ENCODE measurements at places on chromosomes 7 and 10. TPM values are rescaled to one million over a fixed set of nuclear protein-coding genes. Genes with fewer than 3 reads are reported as not detected.

CPN1 gene
- total RNA-seq: 0.14 TPM

NPVF gene
- not detected for total RNA-seq

TMEM139 gene
- total RNA-seq: 16.2 TPM

TMEM270 gene
- not detected for total RNA-seq

AKR1C8 gene
- total RNA-seq: not detected

OPN1SW gene
- total RNA-seq: not detected

FAM25G gene
- total RNA-seq: not detected

PILRB gene
- total RNA-seq: 36.4 TPM

CNPY1 gene
- not detected for total RNA-seq

BTBD16 gene
- 0.16 TPM for total RNA-seq

ADO gene
- 16.8 TPM for total RNA-seq

HHEX gene
- 3.5 TPM for total RNA-seq

BMI1 gene
- 26.6 TPM for total RNA-seq

HOXA4 gene
- 8.3 TPM for total RNA-seq

JCAD gene
- total RNA-seq: 256 TPM

PSD gene
- total RNA-seq: 11.4 TPM

PDE6C gene
- total RNA-seq: not detected

TRIL gene
- total RNA-seq: 1.5 TPM

FAM53B gene
- 44.2 TPM for total RNA-seq

FAM20C gene
- 20.7 TPM for total RNA-seq

ERCC6 gene
- total RNA-seq: 25.4 TPM

SP4 gene
- 6.7 TPM for total RNA-seq
